ENCODE measurements at places on chromosomes 3 and 15.

- DNase-seq: peak; percentile 43
These were observed 1.0 kb downstream of the HYAL2 start for GRCh38 chr3:50321336-50322114.

- no peak for DNase-seq
These were observed 1.4 kb downstream of the MBNL1 start for GRCh38 chr3:152269831-152270734.

GRCh38 chr15:81940467-81941451 lies 105.1 kb downstream of the MEX3B start:
- DNase-seq: no peak

DNA sequence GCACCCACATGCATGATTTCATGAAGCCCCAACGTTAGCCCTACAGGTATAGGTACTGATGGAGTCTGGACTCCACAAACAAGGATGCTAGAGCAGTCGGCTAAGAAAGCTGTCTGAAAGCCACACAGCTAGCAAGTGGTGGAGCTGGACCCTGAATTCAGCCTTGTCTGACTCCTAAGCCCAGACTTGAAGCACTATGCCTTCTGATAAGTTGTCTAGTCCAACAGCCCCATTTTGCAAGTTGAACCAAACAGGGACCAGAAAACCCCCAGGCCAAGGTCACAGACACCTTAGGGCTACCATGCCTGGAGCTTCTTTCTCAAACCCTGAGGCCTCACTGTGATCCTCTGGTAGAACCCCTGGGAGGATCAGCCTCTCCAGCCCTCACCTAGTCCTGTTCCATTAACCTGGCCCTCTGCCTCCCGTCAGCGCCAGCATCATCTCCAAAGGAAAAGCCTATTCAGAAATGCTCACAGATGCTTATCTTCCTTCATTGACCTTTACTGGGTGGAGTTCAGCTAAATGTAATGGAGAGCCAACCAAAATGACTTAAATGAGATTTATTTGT lies 1.7 kb upstream of the SLCO2A1 start:
- DNase-seq: no peak

- no peak for DNase-seq
These were observed 256.6 kb downstream of the CNTN3 start for GRCh38 chr3:74357881-74358280.

GRCh38 chr3:155895379-155895900 lies 25.0 kb downstream of the GMPS start:
- no peak for DNase-seq

DNA sequence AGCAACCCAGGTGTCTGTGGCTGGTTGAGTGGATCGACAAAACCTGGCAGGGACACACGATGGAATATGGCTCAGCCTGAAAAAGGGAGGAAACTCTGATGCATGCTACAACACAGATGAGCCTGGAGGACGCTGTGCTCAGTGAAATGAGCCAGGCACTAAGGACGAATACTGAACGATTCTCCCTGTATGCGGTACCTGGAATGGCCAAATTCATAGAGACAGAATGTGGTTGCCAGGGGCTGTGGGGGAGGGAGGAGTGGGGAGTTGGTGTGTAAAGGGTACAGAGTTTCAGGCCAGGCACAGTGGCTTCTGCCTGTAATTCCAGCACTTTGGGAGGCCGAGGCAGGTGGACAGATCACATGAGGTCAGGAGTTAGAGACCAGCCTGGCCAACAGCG lies 35.1 kb downstream of the PCSK6 start:
- no peak for DNase-seq

DNA sequence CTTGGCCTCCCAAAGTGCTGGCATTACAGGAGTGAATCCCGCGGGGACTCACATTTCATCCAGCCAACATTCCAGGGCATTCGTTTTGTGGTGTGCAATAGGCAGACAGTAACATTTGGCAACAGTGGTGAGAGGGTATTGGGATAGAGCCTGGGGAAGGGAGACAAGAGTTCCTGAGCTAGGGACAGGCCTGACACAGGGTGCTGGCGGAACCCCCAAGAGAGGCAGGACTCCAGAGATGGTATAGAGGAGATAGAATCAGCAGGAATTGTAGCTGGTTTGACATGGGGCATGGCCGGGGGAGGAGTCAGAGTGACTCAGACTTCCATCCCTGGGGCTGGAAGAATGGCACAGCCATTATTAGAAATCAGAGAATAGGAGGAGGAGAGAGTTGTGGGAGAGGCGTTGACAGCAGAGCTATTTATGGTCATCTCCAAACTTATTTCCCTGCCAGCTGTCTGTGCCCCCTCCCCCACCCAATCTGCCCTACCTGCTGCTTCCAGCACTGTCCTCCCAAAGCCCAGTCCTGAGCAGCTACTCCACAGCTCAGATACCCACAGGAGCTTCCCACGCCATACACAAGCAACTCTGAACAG lies 4.4 kb upstream of the IDH2 start:
- DNase-seq: no peak

DNA sequence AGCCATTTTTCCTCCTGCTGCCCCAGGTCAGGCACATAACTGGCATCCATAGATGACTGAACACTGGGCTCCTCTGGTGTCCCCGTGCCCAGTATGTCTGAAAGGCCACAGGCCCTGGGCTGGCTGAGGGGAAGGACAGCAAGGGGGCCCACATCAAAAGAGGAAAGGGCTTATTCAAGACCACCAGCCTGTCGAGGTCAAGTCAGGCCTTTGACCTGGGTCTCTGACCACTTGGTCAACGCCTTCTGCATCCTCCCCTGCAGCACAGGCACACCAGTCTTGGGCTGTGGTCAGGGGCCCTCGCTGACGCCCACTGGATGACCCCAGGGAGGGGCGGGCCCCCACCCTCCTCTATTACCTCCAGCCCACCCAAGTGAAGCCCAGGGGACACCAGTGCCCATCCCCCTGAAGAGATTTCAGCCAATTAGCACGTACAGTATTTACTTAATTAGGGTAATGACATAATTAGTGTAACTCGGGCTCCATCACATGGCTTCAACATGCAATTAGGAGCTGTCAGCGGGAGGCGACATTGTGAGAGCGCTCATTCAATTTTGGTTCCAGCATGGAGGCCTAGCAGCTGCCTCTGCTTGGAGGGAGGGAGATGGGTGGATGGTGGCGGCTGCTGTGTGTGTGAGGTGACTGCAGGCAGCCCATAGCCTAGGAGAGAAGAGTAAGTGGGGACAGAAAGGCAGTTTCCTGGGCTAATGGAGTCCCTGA lies 13.5 kb upstream of the DNAH1 start:
- no peak for DNase-seq

DNA sequence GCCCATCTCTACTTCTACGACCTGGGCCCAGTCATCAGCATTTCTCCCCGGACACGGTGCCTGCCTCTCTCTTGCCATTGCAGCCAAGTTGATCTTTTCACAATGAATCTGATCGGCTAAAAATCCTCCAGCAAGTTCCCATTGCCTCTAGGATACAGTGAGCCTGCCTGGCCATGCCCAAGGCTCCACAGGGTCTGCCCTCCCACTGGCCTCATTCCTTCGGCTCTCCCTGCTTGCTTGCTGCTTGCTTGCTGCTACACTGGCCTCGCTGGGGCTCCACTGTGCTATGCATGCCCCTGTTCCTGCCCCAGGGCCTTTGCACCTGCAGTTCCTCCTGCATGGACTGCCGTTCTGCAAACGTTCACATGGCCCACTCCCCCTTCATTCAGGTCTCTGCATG lies 2.0 kb downstream of the ABTB1 start:
- no peak for DNase-seq

- no peak for DNase-seq
These were observed 108.2 kb upstream of the KBTBD8 start for GRCh38 chr3:66889750-66890494.

GRCh38 chr15:74422652-74423430 lies 10.9 kb downstream of the SEMA7A start:
- DNase-seq: no peak

DNA sequence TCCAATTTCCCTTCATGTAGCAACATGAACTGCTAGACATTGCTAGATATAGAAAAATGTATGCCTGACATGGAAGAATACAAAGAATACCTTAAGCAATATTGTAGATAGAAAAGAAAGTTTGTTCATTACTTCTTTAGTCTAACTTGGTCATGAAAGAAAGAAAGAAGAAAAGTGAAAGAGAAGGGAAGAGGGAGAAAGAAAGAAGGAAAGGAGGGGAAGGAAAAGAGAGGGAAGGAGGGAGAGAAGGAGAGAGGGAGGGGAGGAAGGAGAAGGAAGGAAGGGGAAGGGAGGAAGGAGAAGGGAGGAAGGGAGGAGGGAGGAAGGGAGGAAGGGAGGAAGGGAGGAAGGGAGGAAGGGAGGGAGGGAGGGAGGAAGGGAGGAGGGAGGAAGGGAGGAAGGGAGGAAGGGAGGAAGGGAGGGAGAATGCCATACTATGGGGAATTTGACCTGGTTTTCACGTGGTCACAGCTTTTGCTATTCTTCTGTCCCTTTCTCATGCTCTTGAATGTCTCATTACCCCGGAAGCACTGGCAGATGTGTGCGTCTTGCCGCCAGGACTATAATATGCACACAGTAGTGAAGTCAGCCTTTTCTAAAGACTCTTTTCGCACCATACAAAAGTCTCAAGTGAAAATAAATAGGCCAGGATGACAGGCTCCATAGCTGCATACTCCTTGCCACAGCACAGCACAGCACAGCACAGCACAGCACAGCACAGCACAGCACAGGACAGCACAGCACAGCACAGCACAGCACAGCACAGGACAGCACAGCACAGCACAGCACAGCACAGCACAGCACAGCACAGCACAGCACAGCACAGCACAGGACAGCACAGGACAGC lies 78.2 kb downstream of the CHAC1 start:
- no peak for DNase-seq

DNA sequence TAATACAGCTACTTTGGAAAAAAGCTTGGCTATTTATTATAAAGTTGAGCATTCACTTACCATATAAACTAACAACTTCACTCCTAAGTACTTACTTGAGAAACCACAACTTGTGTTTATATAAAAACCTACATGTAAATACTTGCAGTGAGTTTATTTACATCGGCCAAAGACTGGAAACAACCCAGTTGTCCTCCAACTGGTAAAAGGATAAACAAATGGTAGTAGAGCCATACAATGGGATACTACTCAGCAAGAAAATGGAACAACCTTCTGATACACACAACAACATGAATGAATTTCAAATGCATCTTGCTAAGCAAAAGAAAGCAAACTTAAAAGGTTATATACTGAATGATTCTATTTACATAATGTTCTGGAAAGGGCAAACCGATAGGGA lies 63.7 kb downstream of the SLC7A14 start:
- no peak for DNase-seq

- no peak for DNase-seq
These were observed 63.6 kb upstream of the MEF2A start for GRCh38 chr15:99502182-99502581.

- no peak for DNase-seq
These were observed 13.2 kb upstream of the BCL6 start for GRCh38 chr3:187758318-187758955.

- no peak for DNase-seq
These were observed 70.0 kb upstream of the CCDC39 start for GRCh38 chr3:180749322-180749721.

DNA sequence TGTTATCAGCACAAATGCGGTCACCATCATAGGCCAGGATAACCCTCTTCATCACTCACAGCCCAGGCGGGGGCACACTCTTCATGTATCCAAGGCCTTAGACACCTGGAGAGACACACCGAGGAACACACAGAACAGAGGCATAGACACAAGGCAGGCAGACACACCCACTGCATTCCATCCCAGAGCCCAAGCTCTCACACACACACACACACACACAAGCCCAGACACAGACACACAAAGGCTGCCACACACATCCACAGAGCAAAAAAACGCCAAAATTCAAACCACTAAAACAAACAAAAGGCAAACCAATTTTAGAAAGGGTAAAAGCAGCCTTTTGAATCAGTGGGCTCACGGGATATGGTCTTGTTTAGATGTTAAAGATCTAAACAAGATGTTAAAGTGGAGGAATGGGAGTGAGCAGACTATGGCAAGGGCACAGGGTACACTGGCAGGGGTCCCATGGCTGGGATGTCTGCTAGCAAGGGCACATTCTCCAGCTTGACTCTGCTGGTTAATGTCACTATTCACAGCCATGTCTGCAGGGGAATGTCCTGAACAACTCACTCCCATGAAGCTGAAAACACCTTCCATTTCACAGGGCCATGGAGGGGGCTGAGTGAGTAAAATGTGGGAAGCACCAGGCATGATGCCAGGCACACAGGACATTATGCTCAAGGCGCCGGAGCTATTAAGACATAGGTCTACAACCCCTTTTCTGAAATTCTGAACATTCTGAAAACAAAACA lies 14.9 kb upstream of the CRABP1 start:
- no peak for DNase-seq

GRCh38 chr3:114669614-114670013 lies 375.8 kb downstream of the TIGIT start:
- DNase-seq: no peak

DNA sequence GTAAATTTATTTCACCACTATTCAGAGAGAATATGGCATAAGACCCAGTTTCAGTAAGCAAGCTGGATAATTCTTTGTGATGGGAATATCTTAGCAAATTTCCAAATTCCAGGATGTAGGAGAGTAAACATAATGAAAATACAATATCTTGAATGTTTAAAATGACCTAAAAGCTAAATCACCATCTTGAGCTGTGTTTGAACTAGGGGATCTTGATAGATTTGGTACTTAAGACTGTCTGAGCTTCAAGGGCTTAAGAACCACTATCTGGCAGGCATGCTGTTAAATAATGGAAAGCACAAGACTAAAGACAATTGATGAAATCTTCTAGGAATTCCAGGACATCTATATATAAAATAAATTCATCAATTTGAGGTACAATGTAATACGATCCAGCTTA lies 217.7 kb downstream of the ATP8B4 start:
- no peak for DNase-seq

DNA sequence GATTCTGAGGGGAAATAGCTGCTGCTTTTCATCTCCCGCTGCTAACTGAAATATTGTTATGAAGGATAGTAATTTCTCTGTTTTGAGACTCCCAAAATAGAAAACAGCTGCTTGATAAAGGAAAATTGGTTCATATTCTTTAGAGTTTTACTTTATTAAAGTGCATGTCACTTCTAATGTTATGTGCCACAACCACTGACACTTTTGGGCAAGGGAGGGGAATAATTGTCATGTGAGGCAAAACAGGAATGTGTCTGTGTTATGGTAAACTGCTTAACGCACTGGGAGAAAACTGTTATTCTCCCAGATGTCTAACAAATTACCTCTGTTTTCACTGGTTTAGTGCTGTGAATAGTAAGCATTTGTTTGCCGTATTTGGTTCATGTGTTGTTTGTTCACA lies 201.6 kb downstream of the PDZRN3 start:
- no peak for DNase-seq

GRCh38 chr3:177195242-177195991 lies 1.9 kb downstream of the TBL1XR1 start:
- no peak for DNase-seq

DNA sequence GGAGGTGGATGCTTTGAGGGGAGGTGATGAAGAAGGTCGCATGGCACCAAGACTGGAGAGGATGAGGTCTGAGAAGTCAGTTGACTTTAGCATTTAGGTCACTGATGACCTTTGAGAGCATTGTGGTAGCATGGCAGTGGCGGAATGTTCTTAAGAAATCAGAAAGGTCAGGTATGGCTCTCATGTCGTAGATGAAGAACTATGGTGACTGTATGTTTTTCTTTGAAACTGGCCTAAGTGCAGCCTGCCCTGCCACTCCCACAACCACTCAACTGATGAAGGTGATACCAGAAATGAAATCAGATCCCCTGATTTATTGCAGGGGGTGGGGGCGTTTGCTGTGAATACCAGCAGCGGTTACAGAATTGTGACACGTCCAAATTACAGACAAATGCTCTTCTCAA lies 102.6 kb downstream of the ITPR1 start:
- DNase-seq: no peak

Measured in activated CD8-positive, alpha-beta memory T cell treated with anti-CD3 and anti-CD28 coated beads for 1 hour (primary cell).